ENCODE measurements at places on chromosomes 3 and 15. TPM values are rescaled to one million over a fixed set of nuclear protein-coding genes. Genes with fewer than 3 reads are reported as not detected.
A peak's percentile ranks its signal among the peaks of the same experiment; 100 is the strongest.

- DNase-seq = peak; percentile 92
These were observed 18.3 kb upstream of the NTRK3 start for GRCh38 chr15:88274553-88275460.

DNA sequence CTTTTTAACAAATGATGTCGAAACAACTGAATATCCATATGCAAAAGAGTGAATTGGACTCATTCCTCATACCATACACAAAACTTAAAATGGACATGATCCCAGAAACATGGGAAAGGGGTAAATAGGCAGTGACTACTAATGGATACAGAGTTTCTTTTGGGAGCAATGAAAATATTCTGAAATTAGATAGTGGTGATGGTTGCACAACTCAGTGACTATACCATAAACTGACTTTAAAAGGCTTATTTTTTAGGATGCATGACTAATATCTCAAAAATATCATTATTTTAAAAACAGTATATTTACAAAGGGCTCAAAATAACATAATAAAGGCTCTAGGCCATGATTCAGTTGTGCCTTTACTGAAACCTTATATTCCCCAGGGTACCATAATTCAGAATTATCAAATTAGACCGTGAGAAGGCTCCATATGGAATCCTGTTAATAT lies 16.3 kb upstream of the ATP13A3 start:
- DNase-seq = no peak

GRCh38 chr3:14645453-14645852 lies 6.1 kb upstream of the CCDC174 start:
- no peak for DNase-seq

DNA sequence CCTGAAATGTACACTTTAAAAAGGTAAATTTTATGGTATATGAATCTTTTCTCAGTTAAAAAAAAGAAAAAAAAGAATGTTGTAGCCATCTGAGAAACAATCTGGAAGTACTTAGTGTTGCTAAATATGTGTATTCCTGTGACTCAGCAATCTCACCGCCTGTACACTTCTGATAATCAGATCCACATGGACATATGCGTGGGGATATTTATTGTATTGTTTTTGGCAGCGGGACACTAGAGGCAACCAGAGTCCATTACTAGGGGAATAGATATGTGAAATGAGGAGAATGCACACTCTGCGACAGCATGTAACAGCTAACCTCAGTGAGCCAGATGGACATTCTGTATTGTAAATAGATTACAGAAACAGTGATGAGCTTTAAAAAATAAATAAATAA lies 65.4 kb downstream of the AQP9 start:
- DNase-seq = no peak

GRCh38 chr3:126209741-126210140 lies 29.4 kb upstream of the ALDH1L1 start:
- DNase-seq = no peak

DNA sequence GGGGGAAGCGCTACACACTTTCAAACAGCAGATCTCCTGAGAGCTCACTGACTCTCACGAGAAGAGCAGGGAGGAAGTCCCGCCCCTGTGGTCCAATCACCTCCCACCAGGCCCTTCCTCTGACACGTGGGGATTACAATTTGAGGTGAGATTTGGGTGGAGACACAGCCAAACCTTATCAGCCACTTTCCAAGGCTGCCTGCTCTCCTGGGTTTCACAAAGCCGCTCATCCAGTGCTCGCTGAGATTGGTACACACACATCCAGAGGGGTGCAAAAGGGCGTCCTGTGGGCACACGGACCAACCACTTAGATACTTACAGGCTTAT lies 23.1 kb downstream of the XXYLT1 start:
- no peak for DNase-seq

- no peak for DNase-seq
These were observed 66.8 kb upstream of the BCHE start for GRCh38 chr3:165903885-165904630.

DNA sequence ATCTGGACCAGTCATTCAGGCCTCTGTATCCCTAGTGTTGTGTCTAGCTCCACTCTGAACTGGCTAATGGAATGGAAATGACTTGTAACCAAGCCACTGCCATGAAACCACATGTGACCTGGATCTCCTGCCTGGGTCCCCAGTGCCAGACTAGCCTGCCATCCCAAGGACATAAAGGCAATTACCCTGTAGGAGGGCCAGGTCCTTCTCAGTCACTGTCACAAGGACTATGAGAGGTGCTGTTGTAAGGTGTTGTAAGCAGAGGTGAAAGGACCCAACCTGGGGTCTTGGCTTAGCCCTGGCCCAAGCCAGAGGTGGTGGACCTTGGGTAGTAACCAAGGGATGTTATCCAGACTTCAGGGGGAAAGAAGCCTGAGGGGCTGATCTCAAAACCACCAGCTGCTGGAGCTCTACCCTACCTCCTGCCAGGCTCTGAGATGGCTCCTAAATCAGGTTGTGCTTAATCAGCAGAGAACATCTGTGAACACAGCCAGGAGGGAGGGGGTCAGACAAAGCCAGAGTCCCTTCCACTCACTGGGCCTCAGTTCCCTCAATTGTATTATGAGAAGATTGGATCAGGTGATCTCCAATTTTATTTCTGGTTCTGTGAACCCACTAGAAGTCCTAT lies 15.7 kb upstream of the KLHL24 start:
- no peak for DNase-seq

GRCh38 chr15:39584662-39585388 lies 3.9 kb downstream of the THBS1 start:
- no peak for DNase-seq

DNA sequence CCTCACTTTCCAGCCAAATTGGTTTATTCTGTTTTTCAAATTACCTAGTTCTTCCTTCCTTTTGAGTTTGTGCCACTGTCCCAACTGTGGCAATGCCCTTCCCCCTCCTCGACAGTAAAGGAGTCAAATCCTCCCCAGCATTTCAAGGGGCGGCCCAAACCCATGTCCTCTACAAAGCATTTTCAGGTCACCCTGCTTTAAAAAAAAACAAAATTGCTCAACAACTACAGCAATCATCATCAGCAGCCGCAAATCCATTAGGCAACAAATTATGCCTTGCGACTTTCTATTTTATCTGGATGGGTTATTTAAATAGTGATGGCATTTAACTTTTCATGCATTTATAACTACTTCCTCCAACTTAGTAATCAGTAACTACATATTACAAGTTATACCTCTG lies 32.7 kb downstream of the PLD1 start:
- no peak for DNase-seq

DNA sequence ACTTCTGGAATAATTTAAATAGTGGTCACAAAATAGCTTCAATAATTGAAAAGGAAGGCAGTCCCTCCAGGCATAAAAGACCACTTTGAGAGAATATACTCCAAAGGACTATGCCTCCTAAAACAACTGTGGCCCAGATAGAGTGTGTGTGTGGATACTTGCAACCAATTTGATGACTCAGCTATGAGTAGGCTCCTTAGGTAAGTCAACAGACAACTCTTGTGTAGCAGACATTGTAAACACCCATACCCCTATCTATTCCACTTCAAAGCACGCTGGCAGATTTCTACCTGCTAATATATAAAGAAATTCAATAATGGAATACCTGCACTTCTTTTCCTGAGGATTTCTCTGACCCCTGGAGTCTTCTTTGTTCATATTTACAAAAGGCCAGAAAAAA lies 254.5 kb downstream of the NEK10 start:
- DNase-seq = no peak

- no peak for DNase-seq
These were observed 331.0 kb upstream of the RGMA start for GRCh38 chr15:93420050-93420452.

- no peak for DNase-seq
These were observed 175.9 kb downstream of the THRB start for GRCh38 chr3:24318677-24319287.

The HCLS1 gene
- 8.0 TPM for polyA plus RNA-seq

The ATP10A gene
- polyA plus RNA-seq = 3.6 TPM

The SH2D7 gene
- polyA plus RNA-seq = 0.92 TPM

The SHC4 gene
- polyA plus RNA-seq = 10.5 TPM

The MKRN2OS gene
- 3.6 TPM for polyA plus RNA-seq

The ITGA11 gene
- polyA plus RNA-seq = 4.8 TPM

The FMN1 gene
- 1.00 TPM for polyA plus RNA-seq
